ENCODE measurements at places on chromosomes 7 and 10.

- DNase-seq: no peak
Measured at GRCh38 chr10:112132435-112132834, 51.1 kb downstream of the GPAM start.

- peak; percentile 87 for DNase-seq
Measured at GRCh38 chr7:94423863-94424735, 29.4 kb downstream of the COL1A2 start.

GRCh38 chr10:103519798-103520197, 26.3 kb downstream of the NEURL1 start:
- DNase-seq: no peak

GRCh38 chr7:1698951-1699350, 28.9 kb downstream of the ELFN1 start:
- no peak for DNase-seq

DNA sequence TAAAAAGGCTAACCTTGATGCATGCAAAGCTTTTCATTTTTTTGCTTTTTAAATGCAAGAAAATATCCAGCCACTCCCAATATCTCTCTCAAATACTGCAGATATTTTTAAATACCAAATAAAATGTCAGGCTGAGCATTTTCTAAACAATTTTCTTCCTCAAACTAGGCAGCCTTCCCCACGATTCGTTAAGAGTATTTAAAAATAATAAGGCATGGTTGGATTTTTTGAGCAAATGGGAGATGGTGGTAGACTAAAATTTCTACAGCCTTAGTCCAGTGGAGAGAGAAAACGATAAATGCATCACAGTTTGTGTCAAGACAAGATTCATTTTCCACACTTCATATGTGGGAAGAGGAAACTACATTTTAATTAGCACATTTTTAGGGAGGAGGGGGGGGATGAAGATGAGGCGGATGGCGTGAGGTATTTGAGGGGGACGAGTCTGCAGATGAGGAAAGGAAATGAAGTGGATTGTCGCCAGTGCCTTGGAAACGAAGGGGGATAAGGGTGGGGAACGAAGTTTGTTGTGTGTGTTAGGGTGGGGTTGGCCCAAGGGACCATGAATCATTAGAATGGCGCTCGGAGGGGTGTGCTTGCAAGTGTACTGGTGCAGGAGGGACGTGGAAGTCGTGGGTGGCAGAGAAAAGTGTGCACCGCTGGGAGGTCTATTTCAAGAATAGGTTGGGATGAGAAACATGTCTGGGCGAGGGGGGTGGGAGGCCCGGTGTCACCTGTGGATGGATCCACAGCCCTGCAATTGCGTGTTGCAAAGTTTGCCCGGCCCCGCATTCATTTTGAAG, 1.2 kb upstream of the ADD3 start:
- DNase-seq: peak; percentile 92

DNA sequence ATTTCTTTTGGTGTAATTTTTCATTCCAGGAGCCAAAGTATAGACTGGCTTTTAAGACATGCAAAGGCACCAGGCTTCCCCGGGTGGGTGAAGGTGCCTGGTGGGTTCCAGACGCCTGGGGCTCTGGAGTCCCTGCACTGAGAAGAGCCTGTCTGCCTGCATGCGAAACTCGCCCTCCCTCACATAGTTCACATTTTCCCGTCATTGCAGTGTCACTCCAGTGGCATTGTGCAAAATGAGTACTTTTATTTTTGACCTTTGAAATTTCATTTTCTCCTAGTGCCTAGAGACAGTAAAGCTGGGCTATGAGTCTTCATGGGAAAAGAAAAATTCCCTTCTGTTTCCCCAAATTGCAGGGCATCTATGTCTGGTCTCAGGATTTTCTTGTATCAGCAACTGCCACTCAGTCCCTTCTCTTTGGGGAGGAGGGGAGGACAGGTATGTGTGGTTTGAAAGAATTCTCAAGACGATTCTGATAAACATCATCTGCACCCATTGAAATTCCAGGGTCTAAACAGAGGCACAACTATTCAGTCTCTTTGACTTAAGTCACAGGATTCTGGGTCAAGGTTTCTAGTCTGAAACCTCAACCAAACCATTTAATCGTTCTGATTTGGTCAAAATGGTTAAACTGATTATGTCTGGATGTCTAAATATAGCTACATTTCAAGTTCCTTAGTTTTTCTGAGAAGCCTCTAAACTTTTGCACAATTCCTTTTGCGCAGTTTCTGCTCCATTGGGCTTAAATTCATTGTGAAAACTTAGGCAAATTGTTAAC, 107.8 kb downstream of the CYP26A1 start:
- no peak for DNase-seq

GRCh38 chr7:36928311-36928710, 204.0 kb upstream of the AOAH start:
- DNase-seq: no peak

- peak; percentile 26 for DNase-seq
Measured at GRCh38 chr10:93208717-93209464, 135.2 kb downstream of the CYP26A1 start.

GRCh38 chr7:55053651-55054571, 35.1 kb downstream of the EGFR start:
- peak; percentile 48 for DNase-seq

- no peak for DNase-seq
Measured at GRCh38 chr10:15478429-15478828, 107.3 kb upstream of the FAM171A1 start.

GRCh38 chr7:46026741-46027140, 105.7 kb upstream of the IGFBP3 start:
- DNase-seq: no peak

- peak; percentile 70 for DNase-seq
Measured at GRCh38 chr7:106485031-106485551, 175.9 kb downstream of the CCDC71L start.

DNA sequence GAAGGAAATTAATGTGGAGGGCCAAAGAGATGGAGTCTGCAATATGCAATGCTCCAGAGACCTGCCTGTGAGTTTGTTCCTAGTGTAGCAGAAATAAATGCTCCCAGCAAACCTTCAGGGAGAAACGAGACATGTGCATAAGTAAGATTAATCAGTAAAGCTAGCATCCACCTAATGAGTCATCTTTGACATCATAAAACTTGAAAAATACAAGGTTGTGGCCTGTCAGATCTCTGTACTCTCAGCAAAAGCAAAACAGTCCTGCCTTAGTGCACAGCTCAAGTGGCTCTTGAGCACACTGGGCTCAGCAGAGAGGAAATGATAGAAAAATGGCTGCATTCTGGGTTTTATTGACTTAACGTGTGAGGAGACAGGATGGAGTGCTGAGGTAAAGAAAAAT, 32.5 kb upstream of the ERCC6 start:
- no peak for DNase-seq

- peak; percentile 30 for DNase-seq
Measured at GRCh38 chr10:132129431-132129830, 57.3 kb upstream of the DPYSL4 start.

- no peak for DNase-seq
Measured at GRCh38 chr10:70907637-70908405, 19.5 kb upstream of the PCBD1 start.

GRCh38 chr10:46553238-46554049, 3.0 kb downstream of the GPRIN2 start:
- DNase-seq: no peak

DNA sequence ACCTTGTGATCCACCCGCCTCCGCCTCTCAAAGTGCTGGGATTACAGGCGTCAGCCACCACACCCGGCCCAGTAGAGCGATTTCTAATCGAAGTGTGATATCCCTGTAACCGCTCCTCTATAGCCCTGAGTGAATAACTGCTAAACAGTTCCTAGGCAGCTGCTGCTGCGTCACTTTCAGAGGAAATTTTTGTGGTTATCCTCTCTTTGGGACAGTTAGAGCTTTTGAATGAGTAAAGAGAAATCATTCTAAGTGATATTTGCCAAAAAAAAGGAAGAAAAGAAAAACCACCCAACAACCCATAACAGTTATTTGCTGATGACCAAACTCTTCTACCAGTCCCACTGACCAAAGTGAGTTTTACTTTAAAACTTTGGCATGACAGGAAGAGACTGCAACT, 59.9 kb downstream of the MKX start:
- peak; percentile 40 for DNase-seq

DNA sequence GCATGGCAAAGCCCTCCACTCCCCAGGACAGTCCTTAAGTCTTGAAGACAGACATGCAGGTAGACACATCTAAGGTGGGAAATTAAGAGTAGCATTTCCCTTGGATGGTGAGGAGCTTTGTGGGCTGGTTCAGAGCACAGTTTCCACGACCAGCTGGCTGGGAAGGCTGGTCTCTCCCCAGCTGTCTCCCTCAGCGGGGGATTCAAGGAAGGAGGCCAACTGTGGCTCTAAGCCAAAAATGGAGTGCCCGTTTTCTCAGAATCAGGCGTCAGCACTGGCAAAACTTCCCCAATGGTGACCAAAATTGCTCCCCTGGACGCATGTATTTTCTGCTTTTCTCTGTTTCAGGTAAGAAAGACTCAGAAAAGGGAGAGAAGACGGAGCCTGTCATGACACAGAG, 230.6 kb upstream of the FZD8 start:
- DNase-seq: no peak

DNA sequence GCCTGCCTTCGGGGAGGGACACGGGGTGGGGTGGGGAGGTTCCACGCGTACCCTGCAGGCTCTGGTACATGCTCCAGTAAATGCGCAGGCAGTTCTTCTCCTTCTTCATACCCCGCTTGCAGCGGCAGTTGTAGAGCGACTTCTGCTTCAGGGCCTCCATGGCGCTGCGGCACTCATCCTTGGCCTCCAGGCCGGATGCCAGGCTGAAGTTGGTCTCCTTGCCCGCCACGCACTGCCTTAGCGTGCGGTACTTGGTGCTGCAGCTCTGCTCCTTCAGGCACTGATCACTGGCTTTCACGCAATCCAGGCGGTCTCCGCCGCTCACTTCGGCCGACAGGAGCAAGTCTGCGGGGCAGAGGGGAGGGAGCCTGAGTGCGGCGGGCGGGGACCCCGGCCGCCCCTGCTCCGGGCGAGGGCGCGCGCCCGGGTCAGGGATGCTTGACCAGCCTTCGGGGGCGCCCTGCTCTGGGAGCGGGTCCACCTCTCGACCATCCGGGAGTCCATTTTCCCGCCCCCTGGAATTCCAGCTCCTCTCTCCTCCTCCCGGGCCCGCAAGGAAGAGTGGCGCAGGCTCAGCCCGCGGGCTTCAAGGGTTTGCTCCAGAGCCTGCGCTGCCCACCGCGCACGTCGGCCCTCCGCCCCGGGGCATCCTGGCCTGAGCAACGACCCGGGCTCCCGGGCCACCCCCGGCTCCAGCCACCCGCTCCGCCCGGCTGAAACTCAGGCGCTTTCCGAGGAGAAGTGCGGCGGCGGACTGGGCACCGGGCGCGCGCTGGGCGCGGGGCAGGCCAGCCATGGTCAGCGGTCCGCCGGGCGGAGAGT, 2.0 kb downstream of the GFRA1 start:
- DNase-seq: peak; percentile 15

DNA sequence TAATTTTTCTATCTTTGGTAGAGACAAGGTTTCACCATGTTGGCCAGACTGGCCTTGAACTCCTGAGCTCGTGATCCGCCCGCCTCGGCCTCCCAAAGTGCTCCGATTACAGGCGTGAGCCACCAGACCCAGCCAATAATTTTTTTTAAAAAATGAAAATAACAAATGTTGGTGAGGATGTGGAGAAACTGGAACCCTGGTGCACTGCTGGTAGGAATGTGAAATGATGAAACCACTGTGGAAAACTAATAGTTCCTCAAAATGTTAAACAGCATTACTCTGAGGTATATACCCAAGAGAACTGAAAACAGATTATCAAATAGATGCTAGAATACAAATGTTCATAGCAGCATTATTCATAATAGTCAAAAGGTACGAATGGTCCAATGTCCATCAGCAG, 23.0 kb upstream of the YWHAG start:
- no peak for DNase-seq

- DNase-seq: no peak
Measured at GRCh38 chr10:131923038-131923756, 22.4 kb downstream of the PPP2R2D start.

DNA sequence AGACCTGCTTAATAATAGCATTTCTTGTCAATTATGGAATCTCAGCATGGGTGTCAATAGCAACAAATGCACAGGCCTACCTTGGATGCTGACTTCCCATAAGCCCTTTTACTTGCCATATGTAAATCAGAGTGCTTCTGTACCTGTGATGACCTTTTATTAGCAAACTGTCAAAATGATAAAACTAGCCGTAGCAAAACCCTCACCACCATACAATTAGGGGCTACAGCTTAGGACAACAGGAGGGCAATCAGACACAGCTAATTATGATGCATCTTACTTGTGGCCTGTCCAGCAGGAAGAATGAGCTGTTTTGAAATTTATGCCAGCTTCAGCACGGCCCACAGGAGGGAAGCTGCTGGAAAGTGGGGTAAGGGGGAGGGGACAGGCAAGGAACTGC, 201.6 kb downstream of the TAX1BP1 start:
- DNase-seq: no peak
